ENCODE measurements at places on chromosomes 16 and 17.

GRCh38 chr17:66947311-66947710 is 17.2 kb upstream of the CACNG4 start:
- DNase-seq: no peak

GRCh38 chr17:38871247-38872015 is 1.6 kb downstream of the LASP1 start:
- no peak for DNase-seq

GRCh38 chr17:21573961-21574610 is 118.2 kb upstream of the KCNJ18 start:
- DNase-seq: no peak

DNA sequence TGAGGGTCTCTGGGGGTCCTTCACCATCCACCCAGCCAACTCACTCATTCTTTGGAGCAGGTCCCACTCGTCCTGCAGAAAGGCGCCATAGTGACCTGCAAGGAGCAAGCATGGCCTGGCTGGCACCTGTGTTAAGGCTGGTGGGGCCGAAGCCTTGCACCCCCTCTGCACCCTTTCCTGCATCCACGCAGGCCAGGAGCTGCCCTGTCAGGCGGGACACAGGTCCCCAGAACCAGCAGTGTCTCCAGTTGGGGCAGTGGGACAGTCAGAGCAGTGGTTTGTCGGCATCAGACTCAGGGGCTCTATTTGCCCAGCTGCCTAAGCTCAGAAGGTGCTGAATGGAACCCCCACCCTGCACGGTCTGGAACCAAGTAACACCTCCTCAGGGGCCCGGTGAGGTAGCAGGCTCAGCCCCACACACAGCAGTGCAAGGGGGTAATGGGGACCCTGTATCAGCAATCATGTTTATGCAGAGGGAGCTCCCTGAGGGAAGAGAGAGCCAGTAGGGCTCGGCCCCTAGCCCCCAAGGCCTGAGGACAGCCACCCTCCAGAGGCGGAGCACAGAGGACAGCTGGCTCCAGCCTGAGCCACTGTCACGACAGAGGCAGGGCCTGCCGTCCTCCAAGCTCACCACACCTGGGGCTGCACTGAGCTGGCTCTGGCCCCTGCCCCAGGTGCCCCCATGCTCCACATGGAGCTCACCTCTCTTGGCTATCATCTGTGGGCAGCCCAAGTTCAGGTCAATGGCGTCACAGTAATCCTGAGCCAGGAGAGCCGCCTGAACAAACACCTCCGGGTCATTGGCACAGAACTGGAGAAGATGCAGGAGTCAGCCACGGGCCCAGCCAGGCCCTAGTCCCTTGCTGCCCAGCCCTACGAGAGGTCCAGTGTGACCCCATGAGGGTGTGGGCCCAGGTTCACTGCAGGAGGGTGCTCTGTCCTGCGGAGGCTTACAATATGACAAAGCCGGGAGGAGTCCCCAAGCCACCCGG is 1.9 kb downstream of the DUS1L start:
- DNase-seq: no peak

DNA sequence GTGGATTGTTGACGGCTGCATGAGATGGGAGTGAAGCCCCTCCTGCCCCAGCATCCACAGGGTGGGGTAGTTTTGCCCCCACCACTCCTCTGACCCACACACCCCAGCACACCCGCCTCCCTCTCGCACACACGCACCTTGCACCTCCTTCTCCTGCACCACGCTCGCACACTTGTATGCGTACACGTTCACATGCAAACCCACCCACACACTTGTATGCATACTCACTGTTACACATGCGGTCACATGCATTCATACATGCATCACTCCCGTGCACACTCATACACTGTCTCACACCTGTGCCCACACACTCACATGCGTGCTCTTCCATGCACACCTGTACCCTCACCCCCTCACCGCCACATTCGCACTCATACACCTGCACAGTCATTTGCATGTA is 70.5 kb upstream of the CIBAR2 start:
- DNase-seq: no peak

DNA sequence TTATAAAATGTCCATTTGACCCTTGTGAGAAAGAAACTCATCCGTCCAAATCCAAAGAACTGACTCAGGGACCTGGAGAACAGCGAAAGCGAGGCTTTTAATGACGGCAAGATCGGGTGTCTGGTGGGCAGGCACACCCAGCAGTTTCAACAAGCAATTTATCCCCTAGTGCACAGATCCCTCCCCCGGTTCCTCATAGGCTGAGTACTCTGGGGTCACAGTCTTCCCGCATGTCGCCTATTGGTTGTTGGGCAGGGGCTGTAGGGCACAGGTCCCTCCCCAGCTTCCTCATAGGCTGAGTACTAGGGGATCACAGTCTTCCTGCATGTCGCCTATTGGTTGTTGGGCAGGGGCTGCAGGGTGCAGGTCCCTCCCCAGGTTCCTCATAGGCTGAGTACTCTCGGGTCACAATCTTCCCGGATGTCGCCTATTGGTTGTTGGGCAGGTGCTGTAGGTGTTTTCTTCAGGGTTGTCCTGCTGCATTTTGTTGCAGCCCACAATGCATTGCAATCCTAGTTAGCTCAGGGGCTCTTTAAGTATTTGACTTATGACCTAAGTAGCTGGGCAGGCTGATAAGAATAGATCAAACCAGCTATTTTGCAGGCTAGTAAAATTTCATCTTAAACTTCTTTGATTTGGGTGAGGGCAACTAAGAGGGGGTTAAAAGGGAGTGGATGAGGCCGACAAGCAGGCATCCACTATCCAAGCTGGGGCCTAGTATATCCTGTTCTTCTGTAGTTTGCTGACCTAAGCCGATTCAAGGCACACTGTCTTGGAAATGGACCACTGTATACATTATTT is 3.6 kb upstream of the UTS2R start:
- no peak for DNase-seq

DNA sequence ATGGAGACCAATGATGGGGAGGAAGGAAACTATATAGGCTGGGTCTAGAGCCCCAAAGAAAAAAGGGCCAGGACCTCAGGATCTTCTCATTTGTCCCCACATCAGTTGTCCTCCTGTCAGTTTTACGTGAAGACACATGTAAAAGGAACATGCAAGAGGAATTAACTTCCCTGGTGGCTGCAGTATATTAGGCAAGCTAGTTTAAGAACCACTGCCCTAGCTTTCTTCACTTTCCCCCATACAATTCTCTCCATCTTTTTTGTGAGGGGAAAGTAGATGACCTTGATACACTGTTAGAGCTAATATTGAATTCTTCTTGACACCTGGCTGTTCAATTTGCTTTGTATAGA is 2.3 kb downstream of the MAP3K3 start:
- no peak for DNase-seq

All from NCI-H1694 treated with DMSO at 0.1 percent for 48 hours (cell line).